ENCODE measurements at places on chromosomes 1 and 21.

DNA sequence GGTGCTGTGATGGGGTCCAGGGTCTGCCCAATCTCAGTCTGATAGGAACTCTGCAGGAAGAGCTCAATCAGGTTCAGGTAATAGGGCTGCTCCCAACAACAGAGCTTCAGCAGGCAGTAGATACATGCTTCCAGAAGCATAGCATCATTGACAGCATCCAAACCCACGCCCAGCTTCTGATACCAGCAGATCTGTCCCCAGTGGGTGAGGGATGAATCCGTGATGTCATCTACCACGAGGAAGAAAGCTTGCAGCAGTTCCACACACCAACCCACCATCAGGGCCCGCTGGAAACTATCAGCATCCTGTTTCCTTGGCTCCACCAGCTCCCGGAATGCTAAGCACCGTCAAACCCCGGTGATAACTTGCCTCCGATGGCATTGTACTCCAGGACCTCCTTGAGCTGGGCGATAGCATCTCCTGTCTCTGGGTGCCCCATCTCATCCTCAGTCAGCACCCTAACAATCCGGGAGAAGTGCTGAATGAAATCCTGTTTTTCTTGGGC, 14.7 kb downstream of the NEK2 start:
- DNase-seq = no peak

GRCh38 chr1:54248966-54249365, 49.0 kb downstream of the MRPL37 start:
- no peak for DNase-seq

GRCh38 chr1:30010506-30011106, 712.8 kb downstream of the MATN1 start:
- DNase-seq = no peak

DNA sequence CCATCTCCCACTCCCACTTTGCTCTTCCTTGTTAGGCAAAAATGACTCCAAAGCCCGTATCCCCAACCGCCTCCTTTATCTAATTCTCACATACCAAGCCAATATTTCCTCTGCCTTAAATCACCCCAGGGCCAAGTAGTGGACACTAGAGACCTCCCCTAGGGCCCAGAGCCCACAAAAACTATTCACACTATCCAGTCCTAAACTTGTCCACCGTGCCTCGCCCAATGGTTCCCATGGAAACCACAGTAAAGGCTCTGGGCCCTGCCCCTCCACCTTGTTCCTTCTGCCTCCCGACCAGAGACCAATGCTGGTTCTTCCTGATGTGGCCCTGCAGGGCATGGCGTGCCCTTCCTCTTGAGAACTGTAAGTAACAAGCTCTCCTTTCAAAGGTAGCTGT, 11.8 kb downstream of the CFAP107 start:
- DNase-seq = no peak

- DNase-seq = no peak
Observed at GRCh38 chr1:114218361-114219171, 64.9 kb upstream of the SYT6 start.

DNA sequence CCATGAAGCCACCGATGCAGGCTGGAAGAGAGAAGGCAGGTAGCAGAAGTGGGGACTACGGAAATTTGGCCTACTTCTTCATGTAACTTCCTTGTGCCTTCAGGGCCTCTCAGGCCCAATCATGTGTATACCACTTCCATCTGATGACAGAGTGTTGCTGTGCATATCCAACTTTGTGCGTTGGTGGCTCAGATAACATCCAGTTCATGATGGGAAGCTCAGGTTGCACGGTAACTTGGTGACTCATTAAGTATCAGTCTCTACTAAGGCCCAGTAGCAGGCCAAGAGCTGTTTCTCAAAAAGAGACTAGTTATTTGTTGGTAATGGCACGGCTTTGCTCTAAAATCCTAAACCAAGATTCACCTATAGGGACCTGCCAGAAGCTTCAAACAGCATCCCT, 117.6 kb downstream of the LTN1 start:
- no peak for DNase-seq

- DNase-seq = no peak
Observed at GRCh38 chr1:203663821-203664220, 37.2 kb downstream of the ATP2B4 start.

- DNase-seq = no peak
Observed at GRCh38 chr1:36880155-36881067, 153.9 kb downstream of the GRIK3 start.

GRCh38 chr1:3469849-3470649, 15.6 kb downstream of the ARHGEF16 start:
- no peak for DNase-seq

GRCh38 chr1:230786385-230786753, 39.2 kb downstream of the CAPN9 start:
- no peak for DNase-seq

DNA sequence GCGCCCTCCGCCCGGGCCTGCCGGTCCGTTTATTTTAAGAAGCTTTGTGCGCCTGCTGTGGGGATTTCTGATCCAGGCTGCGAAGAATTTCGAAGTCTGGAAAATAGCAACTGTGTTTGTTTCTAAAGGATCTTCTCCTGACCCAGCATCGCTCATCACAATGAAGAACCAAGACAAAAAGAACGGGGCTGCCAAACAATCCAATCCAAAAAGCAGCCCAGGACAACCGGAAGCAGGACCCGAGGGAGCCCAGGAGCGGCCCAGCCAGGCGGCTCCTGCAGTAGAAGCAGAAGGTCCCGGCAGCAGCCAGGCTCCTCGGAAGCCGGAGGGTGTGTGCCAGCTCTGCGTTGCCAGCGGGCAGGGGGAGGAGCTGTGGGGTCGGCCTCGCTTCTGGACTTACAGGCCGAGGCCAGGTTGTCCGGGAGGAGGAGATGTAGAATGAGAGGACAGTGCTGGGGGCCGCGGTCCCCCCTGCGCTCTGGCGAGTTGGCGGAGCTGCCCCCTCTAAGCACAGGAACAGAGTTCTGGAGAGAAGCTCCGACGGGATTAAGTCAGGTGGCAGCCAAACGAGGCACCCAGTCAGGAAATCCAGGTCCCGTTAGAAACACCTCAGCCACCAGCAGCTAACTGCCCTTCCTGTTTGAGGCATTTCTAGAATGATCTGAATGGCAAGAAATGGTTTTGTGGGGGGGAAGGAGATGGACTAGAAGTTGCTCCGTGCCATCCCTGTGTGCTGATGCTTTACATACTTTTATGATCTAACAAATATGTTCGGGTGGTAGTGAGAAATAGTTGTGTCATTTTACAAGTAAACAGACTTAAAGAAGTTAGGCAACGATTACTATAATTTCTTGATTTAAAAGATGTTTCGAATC, 948 bp downstream of the TXLNA start:
- peak; percentile 33 for DNase-seq

DNA sequence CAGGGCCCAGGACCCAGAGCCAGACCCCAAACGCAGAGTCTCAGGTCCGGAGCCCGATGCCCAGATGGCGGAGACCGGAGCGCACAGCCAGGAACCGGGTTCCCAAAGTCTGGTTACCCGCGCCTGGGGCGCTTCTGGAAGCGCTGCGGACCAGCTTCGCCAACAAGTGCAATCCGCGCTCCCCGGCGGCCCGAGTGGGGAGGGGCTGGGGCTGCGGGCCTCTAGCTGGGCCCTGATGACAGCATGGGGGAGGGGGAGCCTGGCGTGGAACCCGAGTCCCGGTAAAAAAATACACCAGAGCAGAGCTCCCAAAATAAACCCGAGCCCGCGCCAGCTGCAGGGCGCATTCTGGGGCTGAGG, 494 bp downstream of the NT5C1A start:
- no peak for DNase-seq

DNA sequence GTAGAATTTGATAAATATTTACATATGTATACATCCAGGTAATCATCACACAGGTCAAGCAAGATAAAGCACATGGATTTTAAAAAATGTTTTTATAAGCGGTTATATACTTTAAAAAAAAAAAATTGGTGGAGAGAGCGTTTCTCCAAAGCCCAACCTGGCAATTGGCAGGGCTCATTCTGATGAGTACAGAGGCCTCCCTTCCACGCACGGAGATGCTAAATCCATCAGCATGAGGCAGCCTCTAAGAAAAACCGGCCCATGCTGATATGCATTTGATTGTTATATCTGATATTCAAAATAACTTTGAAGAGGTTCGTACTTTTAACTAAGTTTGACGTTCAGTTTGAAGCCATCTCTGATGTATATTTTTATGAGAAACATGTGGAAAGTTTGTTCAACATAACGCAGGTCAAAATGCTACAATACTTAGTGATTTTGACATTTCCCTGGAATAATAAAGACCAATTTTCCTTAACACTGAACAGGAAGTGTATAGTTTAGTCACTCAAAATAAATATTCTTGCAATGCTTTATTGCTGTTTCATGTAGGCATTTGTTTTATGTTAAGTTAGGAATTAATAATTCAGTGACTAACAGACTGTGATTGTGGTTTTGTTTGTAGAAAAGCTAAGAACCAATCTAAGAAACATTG, 151.7 kb downstream of the NR5A2 start:
- no peak for DNase-seq

- DNase-seq = no peak
Observed at GRCh38 chr1:83619170-83619896, 379.6 kb downstream of the TTLL7 start.

- no peak for DNase-seq
Observed at GRCh38 chr1:96674915-96675314, 46.7 kb upstream of the PTBP2 start.

DNA sequence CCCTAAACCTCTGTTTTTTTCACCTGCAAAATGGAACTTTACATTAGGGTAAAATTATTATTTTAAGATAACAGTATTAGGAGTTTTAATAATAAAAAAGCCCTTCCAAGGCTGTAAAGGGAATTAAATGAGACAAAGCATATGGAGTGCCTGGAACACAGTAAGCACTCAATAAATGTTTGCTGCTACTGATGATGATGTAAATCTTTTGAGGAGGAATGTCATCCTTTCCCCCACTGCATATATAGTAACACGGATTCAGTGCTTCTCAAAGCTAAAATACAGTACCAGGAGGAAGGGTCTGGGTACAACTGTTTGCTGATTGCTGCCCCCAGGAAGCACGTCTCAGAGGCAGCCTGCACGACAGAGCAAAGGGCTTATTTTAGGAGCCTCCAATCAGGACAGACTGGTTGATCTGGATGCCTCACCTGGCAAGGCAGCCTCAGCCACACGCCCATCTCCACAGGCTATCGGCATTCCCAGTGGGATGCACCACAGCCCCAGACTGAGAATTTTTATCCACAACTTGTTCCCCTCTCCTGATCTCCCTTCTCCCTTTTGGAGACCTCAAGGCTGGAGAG, 64.4 kb downstream of the GADD45A start:
- no peak for DNase-seq

DNA sequence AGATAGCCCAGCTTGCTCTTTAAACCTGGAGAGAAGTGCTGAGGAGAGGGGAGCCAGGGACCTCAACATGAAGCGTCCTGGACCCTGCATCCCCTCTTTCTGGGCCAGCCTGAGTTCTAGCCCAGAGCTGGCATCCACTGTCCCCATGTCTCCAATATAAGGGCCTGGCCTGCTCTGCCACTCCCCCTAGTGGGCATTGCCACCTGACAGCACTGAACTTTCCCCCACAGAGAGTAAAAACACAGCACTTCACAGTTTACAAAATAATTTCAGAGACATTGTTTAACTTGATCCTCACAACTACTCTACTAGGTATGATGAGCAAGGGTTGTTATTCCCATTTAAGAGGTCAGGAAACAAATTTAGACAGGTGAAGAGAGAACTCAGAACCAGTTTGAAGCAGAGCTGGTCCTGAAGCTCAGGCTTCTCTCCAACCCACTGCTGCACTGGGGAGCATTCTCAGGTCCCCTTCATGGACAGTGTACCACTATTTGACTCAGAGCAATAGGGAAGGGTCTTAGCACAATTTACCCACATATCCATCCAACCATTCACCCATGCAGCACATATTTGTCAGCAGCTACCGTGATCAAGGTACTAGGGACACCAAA, 151.2 kb downstream of the DMRTA2 start:
- DNase-seq = peak; percentile 13

DNA sequence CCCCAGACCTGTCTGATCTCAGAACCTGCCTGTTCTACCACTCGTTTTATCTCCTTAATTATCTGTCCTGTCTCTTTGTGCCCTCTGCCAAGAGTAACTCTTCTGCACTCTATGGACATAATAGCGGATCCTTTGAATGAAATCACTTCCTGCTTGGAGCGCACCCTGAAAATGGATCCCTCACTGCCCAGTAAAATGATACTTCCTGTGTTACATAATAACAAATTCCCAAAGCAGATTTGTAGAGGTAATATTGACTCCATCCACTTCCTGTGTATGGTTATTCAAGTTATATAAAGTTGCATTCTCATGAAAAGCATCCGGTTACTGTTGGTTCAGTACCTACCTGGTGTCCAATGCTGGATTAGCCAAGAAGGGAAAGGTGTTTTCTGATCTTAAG, 246.0 kb downstream of the TRABD2B start:
- DNase-seq = no peak

DNA sequence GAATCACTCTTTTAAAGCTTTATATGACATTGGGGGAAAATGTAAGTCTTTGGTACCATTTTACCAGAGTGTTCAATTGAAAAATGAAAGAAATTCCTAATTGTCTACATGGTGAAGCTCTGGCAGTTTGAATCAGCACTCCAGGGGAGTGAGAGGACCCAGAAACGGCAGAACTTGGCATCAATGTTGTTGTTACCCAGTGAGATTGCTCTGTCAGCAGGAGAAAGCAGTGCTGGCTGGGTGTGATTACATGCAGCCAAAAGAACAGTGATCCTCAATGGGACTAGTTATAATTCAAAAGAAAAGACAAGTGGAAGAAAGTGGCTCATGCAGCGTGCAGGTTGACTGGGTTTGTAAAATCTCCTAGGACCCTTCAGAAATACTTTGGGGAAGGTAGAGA, 206.4 kb downstream of the PTPRC start:
- no peak for DNase-seq

DNA sequence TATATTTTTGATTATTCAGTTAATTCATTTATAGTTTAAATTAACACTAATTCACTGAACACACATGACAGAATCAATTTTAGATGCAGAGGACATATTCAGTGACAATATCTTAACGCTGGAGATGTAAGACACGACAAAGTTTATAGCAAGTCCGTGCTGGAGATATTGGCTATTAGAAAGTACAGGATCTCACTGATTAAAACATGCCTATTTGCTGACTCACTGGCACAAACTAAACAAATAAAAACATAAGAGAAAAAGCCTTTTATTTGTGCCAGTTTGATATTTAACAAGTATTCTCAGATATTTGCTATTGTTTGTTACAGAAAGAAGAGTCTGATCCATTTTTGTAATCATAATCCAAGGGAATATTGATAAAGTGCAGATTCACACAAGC, 1122.9 kb upstream of the B3GALT2 start:
- no peak for DNase-seq

- no peak for DNase-seq
Observed at GRCh38 chr1:212951126-212951946, 995 bp downstream of the VASH2 start.
